ENCODE measurements at places on chromosomes 16 and 17.

GRCh38 chr16:51134269-51134812 lies 16.7 kb downstream of the SALL1 start:
- DNase-seq: no peak

GRCh38 chr16:15705064-15705565 lies 55.1 kb downstream of the NDE1 start:
- no peak for DNase-seq

GRCh38 chr16:27401768-27402568 lies at the start of gene IL21R:
Gene IL21R (plus strand): TSS chr16:27402174. CDS start chr16:27430072, 27,898 bp downstream.
- peak; percentile 91 for DNase-seq

DNA sequence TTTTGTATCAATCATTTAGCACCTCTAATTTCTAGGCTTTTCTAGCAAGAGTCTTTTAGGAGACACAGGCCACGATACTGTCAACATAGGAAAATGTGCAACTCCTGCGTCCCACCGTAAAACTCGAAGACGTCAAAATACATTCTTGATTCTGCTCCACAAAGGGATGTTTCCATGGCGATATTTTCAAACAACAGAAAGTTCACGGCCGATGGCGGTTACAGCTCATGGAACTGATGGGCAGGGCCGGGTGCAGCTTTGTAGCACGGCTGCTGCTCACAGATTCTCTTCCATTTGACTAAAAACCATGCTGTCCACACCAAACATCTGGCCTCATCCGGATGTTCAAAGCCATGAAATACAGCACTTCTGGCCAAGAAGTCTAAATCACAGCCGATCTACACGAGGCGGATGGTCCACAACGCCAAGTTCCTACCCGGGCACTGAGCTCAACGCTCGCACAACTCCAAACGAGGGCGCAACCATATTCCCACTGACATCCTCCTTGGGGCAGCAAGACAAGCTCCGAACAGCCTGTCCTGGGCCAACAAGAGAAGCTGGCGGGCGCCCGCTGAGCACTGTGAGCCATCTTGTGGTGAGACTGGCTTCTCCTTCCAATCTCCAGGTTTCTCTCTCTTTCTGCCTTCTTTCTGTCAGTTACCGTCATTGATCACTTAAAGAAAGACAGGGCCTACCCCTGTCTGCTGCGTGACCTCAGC lies 79.8 kb downstream of the ZNF778 start:
- DNase-seq: no peak

DNA sequence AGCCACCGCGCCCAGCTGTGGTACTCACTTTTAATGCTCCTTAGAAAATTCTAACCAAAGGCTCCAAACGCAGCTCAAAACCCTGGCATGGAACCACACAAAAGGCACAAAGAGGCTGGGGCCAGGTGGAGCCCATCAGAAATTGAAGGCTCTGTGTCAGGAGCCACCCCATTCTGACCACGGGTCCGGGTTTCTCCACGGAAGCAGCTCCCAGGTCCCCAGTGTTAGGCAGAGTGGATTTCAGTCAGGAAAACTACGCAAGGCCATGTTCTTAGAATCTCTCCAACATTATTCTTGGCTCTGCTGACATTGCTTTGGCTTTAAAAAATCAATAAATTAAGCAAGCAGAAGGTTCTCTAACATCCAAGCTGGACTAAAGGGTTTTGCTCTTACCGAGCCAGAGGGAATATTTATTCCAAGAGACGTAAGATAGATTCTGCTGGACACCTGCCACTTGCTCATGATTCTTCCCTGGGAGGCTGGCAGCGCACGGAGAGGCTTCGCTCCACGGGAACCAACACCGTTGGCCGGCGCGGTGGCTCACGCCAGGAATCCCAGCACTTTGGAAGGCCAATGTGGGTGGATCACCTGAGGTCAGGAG lies 93.5 kb downstream of the NXN start:
- no peak for DNase-seq

GRCh38 chr17:39739885-39740356 lies 2.2 kb downstream of the GRB7 start:
- no peak for DNase-seq

- peak; percentile 69 for DNase-seq
Measured at GRCh38 chr17:80822700-80823410, 168.8 kb upstream of the CHMP6 start.

- no peak for DNase-seq
Measured at GRCh38 chr17:9239246-9239792, 218.0 kb downstream of the NTN1 start.

DNA sequence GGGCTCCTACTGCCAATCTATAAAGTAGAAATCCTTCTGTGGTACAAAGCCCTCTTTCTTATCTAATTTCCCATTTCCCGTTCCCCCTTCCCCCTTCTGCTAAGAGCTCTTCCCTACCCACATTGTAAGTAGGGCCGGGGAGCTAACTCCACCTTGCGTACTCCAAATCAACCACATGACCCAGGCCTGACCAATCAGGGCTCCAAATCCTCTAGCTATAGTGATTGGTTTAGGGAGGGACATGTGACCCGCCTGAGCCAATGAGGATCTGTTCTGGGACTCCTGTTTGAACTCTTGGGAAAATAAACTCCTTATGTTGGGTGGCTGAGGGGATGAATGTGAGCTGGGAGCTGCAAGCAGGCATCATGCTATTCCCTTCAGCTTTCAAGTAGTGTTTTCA lies 40.9 kb upstream of the MEOX1 start:
- DNase-seq: peak; percentile 61

All from MV-4-11 (cell line).